Tibial nerve (tissue), 4 donors: ENCODE measurements at places on chromosomes 6 and 20. TPM values are rescaled to one million over a fixed set of nuclear protein-coding genes. Genes with fewer than 3 reads are reported as not detected.

The PRRT1 gene
- total RNA-seq, result 0.21 TPM

GRCh38 chr6:165159460-165159859 lies 149.9 kb downstream of the C6orf118 start:
- no peak for DNase-seq

DNA sequence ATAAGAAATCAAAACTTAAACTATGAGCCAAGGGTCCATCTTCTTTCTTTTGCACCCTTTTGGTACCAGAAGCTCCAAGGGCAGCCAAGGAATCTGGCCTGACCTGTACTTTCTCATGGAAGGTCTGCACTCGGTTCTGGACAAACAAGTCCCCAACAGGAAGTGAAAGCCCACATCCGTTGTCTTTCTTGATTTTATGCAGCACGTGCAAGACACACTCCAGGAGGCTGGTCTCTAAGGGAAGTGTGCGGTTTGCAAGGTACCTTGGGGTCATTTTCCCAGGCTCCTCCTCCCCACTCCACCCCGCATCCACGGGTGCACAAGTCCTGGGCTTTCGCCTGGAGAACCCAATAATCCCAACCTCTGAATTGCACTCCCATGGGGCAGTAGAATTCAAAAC lies 101.9 kb downstream of the NFATC2 start:
- DNase-seq, result no peak

- DNase-seq, result no peak
Measured at GRCh38 chr6:117592983-117593759, 9.1 kb downstream of the GOPC start.

GRCh38 chr6:32379545-32379944 lies 7.8 kb upstream of the TSBP1 start:
- no peak for DNase-seq
